ENCODE measurements at places on chromosomes 4 and X.

DNA sequence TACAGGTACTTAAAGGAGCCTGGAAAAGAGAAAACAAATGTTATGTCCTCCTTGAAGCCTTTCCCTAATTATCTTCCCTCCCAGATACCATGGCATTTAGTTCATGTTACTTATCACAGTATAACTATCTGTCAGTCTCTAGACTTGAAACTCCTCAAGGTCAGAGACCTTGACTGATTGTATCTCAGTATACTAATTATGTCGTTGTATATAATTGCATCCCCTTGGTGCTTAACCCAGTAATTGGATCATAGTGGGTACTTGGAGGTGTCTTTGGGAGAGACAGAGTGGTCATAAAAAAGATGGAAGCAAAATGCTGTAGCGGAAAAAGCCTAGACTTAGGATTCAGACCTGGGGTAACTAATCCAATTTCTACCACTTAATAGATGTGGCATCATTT is 8.1 kb downstream of the IGBP1 start:
- DNase-seq, result no peak

DNA sequence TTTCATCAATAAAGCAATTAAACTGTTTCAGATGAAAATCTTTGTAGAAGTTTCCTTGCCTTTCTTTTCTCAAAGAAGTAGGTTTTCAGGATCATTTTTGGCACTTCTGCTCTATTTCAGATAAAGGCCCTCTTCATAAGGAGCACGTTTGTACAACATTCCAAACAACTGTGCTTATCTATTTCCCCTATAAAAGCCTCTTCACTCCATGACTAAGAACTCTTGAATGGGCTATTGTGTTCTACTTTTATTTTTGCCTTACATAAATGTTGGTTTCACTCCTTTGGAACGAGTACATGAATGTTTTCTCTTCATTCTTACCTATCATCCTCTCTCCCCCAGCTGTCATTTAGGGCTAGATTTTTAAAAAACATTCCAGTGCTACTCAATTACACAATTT is 288.0 kb upstream of the PPP1R2C start:
- no peak for DNase-seq

DNA sequence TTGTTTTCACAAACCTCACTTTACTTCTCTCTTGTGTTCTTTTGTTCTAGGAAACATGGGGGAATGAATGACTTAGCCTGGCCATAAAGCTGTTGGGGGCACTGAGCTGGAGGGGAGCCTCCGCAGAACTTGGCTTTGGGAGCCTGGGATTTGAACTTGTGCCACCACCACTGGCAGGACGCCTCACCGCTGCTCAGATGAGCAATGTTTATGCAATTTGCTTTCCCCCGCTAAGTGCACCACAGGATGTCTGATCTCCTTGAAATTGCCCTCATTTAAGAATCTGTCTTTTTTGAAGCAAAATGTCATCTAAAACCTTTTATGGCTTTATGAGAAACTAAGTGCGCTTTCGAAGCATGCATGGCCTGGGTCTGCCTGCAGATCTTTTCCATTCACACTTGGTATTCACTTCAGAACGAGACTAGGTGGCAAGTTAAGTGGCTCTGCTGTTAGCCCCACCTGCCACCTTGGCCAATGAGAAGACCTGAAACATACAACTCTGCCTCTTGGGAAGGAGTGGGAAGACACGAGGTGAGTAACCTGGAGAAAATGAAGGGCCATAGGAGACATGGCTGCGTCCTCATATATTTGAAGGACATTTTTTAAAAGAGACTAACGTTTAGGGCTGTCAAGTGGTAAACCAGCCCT is 119.3 kb downstream of the LDB2 start:
- no peak for DNase-seq

DNA sequence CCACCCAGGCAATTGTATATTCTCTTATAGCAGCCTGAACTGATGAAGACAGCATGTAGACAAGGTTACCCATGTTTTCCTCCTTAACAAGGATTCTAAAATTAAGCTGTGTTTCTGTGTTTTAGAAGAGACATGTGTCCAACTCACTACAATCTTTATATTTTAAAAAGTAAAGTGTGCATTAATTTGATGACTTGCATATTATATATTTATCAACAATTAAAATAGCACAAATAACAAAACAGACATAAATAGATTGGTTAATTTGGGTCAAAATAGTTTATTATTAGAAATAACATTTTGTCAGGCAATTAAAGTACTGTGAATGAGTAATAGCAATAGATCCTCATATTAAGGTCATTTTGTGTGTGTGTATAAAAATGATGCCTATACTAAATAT is 357.1 kb downstream of the PDGFC start:
- no peak for DNase-seq

GRCh38 chr4:81754169-81754568 is 282.5 kb upstream of the RASGEF1B start:
- no peak for DNase-seq

DNA sequence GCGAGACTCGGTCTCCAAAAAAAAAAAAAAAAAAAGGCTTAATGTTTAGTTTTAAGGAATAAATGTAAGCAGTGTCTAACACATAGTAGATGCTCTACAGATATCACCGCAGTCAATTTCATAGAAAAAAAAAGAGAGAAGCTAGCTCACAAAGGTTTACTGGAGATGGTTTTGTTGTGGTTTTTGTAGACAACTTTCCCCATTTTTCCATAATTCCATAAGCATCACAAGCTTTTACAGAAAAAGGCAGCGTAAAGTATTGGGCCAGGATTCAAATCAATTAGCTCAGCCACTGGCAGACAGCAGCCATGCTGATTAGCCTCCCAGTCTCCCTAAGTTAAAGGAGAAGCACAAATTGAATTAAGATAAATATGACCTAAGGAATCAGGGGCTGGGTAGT is 1.5 kb downstream of the GRSF1 start:
- no peak for DNase-seq

DNA sequence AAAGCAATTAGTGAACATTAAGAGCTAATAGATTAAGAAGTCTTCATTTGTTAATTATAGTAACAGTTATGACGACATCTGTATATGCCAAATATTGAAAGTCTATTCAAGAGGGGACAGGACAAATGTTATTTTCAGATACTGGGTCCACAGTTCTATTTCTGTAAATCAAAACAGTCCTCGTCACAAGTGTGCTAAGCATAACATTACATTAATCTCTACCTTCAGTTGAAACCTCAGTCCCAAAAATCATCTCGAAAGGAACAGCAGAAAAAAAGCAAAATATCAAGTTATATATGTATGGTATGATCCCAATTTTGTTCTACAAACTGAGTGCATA is 70.3 kb downstream of the APBB2 start:
- DNase-seq, result no peak

DNA sequence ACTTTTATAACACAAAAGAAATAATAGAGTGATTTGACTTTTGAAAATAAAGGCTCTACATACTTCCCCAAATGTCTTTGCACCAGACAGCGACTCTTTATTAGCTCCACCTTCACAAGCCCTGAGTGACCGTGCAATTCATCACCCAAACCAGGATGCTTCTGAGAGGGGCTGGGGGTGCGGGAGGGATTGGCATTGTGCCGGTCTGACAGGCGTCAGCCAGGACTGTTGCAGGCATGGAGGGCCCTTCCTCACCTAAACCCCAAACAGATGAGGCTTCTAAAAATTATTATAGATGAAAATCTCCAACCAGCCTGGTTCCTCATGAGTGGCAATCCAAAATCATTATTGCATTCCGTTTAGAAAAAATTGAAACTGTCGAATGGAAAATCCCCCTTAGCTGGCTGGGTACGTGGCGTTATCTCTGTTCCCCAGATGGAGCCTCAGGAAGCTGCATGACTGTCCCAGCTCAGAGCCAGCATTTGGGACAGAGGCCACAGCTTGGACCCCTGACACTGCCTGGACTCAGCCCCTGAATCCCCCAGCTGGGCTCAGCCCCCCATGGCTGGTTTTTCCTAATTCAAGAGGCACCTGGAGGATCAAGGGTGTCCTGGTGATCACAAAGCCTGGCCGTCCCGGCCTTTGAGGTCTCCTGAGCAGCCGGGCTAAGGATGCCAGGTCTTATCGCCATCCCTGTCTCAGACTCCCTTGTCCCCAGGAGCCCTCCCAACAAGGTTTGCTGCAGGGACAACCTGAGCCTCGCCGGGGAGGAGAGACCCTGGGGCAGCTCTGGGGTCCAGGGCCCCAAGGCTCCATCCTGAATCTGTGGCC is 60.4 kb downstream of the SORCS2 start:
- DNase-seq, result no peak

All from cortex of kidney (tissue), 1 donor.